Suppressor macrophage treated with lipopolysaccharide for 4 hours (primary cell): ENCODE measurements at places on chromosomes 1 and 21.

- DNase-seq = no peak
These were observed 47.3 kb downstream of the RAP1GAP start for GRCh38 chr1:21621761-21622436.

DNA sequence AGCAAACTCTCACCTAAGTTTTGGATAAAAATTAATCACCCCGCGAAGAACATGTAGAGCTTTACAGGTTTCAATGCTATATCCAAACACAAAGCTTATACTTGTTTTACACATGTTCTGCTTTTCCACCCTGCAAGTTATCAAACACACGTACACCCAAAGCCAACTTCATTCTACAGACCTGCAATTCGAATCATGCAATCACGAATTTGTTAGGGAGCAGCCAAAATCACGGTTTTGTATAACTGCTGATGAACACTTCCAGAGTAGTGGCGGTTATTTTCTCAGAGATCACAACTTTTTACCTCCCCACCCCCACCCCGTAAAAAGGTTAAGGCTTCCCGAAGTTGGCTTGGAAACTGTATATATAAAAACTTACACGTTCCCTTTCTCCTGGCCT lies 1.4 kb downstream of the HMGN1 start:
- DNase-seq = no peak

DNA sequence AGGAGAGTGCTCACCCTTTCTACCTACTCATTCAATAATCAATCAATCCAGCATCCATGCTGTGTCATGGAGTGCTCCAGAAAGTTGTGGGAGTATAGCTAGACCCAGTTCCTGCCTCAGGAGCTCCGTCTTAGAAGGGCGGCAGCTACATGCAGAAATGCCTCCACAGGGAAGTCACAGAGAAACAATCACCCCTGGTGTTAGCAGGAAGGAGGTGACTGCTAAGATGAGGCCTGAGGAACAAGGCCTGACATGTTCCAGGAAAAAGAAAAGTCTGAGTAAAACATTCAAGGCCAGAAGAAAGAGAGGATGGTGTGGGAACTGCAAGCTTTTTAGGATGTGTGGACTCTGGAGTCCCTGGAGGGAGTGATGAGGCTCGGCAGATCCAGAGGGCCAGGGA lies 142.5 kb upstream of the MAGI3 start:
- DNase-seq = no peak

- no peak for DNase-seq
These were observed 127.8 kb downstream of the TBX19 start for GRCh38 chr1:168408539-168408865.

GRCh38 chr1:222095606-222096475 lies 354.0 kb upstream of the DUSP10 start:
- DNase-seq = peak; percentile 75

DNA sequence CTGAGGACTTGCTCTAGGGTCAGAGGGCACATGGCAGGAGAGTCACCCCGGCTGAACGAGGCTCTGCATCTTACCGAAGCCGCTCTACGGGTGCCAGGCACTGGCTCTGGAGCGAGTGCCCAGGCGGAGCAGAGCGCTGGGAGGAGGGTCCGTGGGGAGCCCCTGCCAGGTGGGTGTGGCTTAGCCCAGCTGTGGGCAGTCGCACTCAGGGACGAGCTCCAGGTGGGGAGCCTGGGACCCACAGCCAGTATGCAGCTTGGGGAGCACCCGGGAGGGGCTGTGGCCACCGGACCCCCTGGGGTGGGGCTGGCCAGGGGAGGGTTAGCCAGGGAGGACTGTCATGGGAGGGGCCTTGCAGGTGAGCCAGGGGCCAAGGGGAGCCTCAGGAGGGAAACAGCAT lies 3.8 kb downstream of the AGRN start:
- DNase-seq = no peak

DNA sequence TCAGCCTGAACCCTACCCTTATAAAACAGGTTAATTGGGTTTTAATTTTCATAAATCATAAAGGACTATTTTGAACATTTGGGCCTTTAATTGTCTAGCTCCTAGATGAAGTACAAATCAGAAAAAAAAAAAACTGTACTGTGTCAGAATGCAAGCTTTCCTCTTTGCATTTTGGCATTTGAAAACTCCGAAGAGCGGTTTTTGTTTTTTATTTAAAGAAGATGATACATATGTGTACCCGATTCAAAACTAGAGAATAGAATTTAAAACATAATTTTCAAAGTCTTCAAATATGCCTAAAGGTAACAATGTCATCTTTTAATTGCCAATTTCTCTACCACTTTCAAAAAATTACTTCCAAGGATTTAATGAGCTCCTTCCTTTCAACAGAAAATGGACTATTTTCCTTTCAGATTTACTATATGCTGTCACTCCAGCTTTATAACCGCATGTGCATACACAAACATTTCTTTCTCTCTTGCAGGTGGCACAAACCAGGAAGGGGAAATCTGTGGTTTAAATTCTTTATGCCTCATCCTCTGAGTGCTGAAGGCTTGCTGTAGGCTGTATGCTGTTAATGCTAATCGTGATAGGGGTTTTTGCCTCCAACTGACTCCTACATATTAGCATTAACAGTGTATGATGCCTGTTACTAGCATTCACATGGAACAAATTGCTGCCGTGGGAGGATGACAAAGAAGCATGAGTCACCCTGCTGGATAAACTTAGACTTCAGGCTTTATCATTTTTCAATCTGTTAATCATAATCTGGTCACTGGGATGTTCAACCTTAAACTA lies 33.7 kb downstream of the MRPL39 start:
- peak; percentile 92 for DNase-seq

DNA sequence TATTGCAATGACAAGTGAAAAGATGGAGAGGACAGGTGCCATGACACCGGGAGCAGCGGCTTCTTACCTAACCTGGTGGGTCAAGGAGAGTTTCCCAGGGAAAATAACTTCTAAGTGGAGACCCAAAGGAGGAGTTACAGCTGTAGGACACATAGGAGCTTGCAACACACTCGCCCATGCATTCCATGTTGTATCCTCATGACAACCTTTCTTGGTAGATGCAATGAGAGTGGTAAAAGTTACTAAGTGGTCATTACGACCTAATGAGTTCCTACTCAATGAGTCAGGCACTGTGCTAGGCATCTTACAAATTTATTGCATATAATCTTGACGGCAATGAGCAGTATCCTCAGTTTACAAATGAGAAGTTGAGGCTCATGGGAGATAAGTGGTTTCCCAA lies 119.5 kb upstream of the HOOK1 start:
- peak; percentile 28 for DNase-seq

GRCh38 chr1:185245466-185245865 lies 71.6 kb downstream of the IVNS1ABP start:
- peak; percentile 6 for DNase-seq

DNA sequence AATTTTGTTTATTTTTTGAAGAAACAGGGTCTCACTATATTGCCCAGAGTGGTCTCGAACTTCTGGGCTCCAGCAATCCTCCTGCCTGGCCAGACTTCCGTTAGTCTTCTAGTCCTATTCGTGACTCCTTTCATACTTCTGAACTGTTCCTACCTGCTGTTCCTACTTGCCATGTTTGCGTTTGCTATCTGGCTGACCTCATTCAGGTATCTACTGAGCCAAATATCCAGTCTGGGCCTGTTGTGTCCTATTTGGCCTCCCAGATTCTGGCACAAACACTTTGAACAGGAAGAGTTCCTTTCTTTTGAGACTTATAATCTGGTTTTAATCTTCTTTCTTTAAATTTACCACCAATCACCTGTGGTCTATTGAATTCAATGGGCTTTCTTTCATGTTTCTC lies 6.9 kb upstream of the NR1I3 start:
- DNase-seq = no peak

GRCh38 chr1:14500041-14500440 lies 98.4 kb upstream of the KAZN start:
- DNase-seq = no peak
